H1 (cell line): ENCODE measurements at places on chromosomes 1 and 21. TPM values are rescaled to one million over a fixed set of nuclear protein-coding genes. Genes with fewer than 3 reads are reported as not detected.

DNA sequence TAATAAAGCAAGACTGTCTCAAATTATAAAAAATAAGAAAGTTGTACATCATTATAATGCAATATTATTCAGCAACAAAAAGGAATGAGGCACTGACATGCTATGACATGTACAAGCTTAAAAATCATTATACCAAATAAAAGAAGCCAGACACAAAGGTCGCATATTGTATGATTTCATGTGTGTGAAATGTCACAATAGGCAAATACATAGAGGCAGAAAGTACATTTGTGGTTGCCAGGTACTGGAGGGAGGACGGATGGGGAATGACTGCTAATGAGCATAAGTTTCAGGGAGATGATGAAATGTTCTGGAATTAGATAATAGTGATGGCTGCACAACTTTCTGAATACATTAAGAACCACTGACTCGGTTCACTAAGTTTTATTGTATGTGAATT, 73.6 kb upstream of the NBPF3 start:
- H3K4me3 ChIP-seq: no peak overlapping the region
- no peak overlapping the region for H3K27ac ChIP-seq
- H3K36me3 ChIP-seq: no peaks in the 10 kb centered on the region
- DNase-seq: no peak
- no peaks in the 10 kb centered on the region for H3K27me3 ChIP-seq
- no peaks in the 10 kb centered on the region for H3K4me1 ChIP-seq

DNA sequence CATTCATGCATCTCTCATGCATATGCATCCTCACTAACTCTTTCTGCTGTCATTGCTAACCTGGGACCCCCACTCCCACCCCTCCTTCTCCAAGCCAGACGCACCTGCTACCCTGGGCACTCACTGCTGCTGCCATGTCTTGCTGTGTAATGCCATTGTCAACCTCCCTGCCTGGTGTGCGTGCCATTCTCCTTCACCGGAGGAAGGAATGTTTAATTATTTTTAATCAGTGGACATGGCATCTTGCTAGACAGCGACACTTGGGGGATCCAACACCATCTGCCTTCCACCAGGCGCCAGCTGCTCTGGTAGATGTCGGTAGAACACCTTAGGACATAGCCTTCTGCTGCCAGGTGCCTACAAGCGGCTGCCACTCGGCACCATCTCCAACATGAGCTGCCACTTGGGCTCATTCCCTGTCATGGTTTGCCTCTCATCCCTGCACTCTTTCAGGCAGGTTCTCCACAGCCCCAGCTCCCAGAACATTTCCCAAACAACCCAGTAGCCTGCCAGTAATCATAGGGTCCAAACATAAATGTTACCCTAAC, 306.9 kb downstream of the TTLL7 start:
- peak overlapping the region; percentile 17; the same call in 1 of the 2 replicates for H3K4me3 ChIP-seq
- DNase-seq: no peak
- H3K27ac ChIP-seq: peak overlapping the region; percentile 61; the same call in 1 of the 2 replicates
- H3K36me3 ChIP-seq: no peaks in the 10 kb centered on the region

DNA sequence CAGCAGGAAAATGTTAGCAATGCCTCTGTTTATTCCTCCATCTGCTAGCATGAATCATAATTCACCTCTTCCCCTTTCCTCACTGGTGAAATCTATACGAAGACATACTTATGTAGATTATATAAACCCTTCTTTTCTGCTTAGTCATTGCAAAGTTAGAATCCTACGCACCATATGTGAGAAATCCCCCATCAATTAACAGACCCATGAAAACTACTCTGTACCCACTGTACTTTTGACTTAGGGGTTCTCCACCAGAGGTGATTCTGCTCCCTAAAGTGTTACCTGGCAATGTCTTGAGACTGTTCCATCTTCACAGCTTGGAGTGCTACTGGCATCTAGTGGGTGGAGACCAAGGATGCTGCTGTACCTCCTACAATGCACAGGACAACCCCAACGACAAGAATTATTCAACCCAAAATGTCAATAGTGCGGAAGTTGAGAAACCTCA, 49.6 kb upstream of the KCTD3 start:
- H3K27ac ChIP-seq: no peak overlapping the region
- no peak for DNase-seq
- no peaks in the 10 kb centered on the region for H3K36me3 ChIP-seq
- no peaks in the 10 kb centered on the region for H3K27me3 ChIP-seq

GRCh38 chr1:6495041-6495441, 3.6 kb upstream of the PLEKHG5 start:
- H3K4me3 ChIP-seq: no peak overlapping the region
- H3K27me3 ChIP-seq: peaks cover 17% of the 10 kb centered on the region
- DNase-seq: no peak
- no peaks in the 10 kb centered on the region for H3K36me3 ChIP-seq
- H3K27ac ChIP-seq: no peak overlapping the region
- H3K4me1 ChIP-seq: peaks cover 27% of the 10 kb centered on the region

GRCh38 chr1:91637539-91637994, 136.9 kb downstream of the CDC7 start:
- no peaks in the 10 kb centered on the region for H3K36me3 ChIP-seq
- H3K27me3 ChIP-seq: no peaks in the 10 kb centered on the region
- H3K4me1 ChIP-seq: no peaks in the 10 kb centered on the region
- H3K27ac ChIP-seq: no peak overlapping the region
- DNase-seq: no peak
- no peak overlapping the region for H3K4me3 ChIP-seq

DNA sequence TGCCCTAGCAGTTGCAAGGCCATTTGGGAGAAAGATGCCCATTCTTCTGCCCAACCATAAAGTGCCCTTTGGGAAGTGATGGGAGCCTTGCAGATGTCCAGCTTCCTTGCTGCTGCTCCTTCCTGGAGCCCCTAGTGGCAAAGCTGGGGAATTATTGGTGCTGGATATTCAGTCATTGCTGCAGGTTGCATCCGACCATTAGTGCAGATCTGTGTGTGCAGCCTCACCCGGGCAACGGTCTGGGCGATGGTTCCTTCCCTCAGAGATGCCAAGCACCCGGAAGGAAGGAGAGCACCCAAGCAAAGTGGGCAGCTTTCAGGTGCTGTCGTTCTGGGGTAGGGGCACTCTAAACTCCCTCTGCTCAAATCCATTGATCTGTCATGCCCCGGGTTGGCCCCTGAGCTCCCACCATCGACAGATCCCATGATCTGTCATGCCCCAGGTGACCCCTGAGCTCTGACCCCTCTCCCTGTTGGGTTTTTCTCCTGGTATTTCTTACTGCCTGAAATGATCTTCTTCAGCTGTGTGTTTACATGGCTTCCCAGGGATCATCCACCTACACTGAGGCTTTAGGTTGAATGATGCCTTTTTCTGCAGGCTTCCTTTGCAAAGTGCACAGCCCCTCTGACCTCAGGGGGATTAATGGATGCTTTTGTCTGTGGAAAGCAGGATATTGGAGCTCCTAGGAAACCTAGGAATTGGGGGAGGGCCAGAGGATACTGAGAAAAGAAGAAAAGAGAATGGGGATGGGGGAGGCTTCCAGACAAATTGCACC, 467.5 kb downstream of the PTPRU start:
- no peak overlapping the region for H3K27ac ChIP-seq
- DNase-seq: peak; percentile 61
- no peak overlapping the region for H3K4me3 ChIP-seq

GRCh38 chr1:222653178-222653827, 35.4 kb downstream of the MIA3 start:
- no peak overlapping the region for H3K27ac ChIP-seq
- DNase-seq: no peak
- no peaks in the 10 kb centered on the region for H3K27me3 ChIP-seq

GRCh38 chr1:154346276-154346917, 21.1 kb downstream of the ATP8B2 start:
- DNase-seq: no peak
- H3K4me3 ChIP-seq: no peak overlapping the region
- peaks cover 28% of the 10 kb centered on the region for H3K36me3 ChIP-seq
- H3K4me1 ChIP-seq: no peaks in the 10 kb centered on the region
- no peaks in the 10 kb centered on the region for H3K27me3 ChIP-seq

DNA sequence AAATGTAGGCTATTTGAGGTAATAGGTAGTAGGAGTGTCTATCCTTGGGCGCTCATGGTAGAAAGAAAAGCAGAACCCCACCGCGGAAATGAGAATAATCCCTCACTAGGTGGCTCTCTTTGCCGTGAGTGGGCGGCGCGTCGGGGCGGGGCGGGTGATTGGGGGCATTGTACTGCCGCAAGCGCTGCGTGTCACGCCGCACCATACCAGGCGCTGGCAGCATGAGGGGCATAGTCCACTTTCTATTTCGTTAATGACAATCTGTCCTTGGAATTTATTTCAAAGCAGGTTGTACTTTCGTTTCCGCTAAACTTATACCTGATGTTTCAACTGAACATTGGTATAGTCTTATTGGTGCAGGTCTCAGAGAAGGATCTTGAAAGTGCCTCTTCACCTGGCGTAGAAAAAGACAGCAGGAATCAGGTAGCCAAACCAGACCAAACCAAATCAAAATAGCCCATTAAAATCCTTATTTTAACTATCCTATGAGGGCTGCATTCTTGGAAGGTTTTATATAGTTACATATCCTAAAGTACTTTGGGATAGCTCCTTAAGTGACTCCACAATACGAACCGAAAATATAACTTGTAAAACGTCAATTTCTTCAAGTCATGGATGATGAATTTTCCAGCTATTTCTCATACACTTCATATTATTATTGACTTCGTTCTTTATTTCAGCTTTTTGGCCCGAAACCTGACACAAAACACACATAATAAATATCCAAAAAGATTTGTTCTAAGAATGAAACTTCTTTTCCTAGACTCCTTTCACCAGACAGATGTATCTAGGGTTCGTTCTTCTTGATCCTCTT, 1.9 kb upstream of the SMG7 start:
- no peak for DNase-seq
- H3K36me3 ChIP-seq: no peaks in the 10 kb centered on the region
- H3K4me1 ChIP-seq: peaks cover 2% of the 10 kb centered on the region; the same call in 1 of the 2 replicates
- peak overlapping the region; percentile 99; the same call in 1 of the 2 replicates for H3K27ac ChIP-seq

GRCh38 chr1:203288400-203288799, 16.9 kb upstream of the BTG2 start:
- H3K27ac ChIP-seq: no peak overlapping the region
- H3K36me3 ChIP-seq: no peaks in the 10 kb centered on the region

- no peak for DNase-seq
- H3K27me3 ChIP-seq: peaks cover 2% of the 10 kb centered on the region; the same call in 1 of the 2 replicates
- no peak overlapping the region for H3K27ac ChIP-seq
- H3K4me3 ChIP-seq: no peak overlapping the region
- H3K4me1 ChIP-seq: no peaks in the 10 kb centered on the region
- H3K36me3 ChIP-seq: no peaks in the 10 kb centered on the region
Measured at GRCh38 chr1:181448461-181448860, 34.9 kb upstream of the CACNA1E start.

GRCh38 chr1:80258659-80259058, 1252.1 kb upstream of the ADGRL4 start:
- no peak for DNase-seq
- H3K36me3 ChIP-seq: no peaks in the 10 kb centered on the region
- no peak overlapping the region for H3K4me3 ChIP-seq
- H3K4me1 ChIP-seq: no peaks in the 10 kb centered on the region

- H3K27me3 ChIP-seq: no peaks in the 10 kb centered on the region
- no peak overlapping the region for H3K27ac ChIP-seq
- no peaks in the 10 kb centered on the region for H3K4me1 ChIP-seq
- no peaks in the 10 kb centered on the region for H3K36me3 ChIP-seq
Measured at GRCh38 chr1:229180161-229180560, 90.8 kb upstream of the RAB4A start.

- DNase-seq: no peak
- H3K27me3 ChIP-seq: no peaks in the 10 kb centered on the region
- peaks cover 11% of the 10 kb centered on the region; the same call in 1 of the 2 replicates for H3K4me1 ChIP-seq
- H3K27ac ChIP-seq: no peak overlapping the region
Measured at GRCh38 chr21:46605767-46606426, 1.0 kb upstream of the S100B start.

DNA sequence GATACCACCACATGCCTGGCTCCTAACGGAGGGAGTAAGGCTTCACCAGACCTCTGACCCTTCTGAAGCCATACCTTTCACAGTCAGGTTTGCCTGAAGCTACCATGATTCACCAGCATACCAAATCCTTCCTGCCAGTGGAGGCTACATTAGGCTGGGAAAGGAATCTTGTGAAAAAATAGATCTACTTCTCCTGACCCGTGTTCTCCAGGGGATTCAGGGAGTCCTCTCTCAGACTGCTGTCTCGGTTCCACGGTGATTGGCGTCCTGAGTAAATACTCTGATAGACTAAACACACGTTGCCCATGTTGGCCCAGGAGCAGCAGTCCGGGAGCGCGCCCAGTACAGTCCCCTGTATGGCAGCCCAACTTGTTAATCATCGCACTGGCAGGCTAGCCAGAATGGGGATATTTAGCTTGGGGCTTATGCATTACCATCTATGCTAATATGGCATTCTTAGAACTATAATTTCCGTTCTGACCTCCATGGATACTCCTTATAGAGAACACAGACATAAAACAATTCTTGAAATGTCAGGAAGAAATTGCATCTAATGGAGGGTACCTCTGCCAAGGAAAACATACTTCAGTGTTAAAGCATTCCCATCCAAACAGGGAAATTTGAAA, 173.2 kb downstream of the ROR1 start:
- H3K27ac ChIP-seq: no peak overlapping the region
- peaks cover 14% of the 10 kb centered on the region for H3K4me1 ChIP-seq
- DNase-seq: no peak
- no peaks in the 10 kb centered on the region for H3K27me3 ChIP-seq
- no peak overlapping the region for H3K4me3 ChIP-seq

DNA sequence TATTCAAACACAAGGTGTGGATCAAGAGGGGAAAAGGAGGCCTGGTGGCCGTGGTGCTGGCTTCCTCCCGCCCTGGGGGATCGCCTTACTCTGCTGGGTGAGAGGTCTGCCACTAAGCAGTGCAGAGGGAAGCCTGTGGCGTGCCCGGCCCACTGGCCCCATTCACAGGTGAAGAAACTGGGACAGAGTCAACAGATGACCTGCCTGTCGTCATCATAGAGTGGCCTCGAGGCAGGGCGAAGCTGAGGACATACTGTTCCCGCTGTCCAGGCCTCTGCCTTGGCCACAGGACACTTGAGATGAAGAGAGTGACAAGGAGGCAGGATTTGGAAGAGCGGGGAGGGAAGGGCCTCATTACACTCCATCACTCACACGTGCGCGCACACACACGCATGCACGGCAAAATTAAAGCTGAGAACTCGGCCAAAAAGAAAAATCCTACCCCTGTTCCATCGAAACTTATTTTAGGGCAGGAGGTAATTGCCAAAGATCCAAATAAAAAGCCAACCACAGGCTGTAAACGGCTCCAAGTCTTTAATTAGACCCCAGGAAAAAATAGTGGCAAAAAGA, 50.5 kb downstream of the CASZ1 start:
- no peaks in the 10 kb centered on the region for H3K27me3 ChIP-seq
- no peaks in the 10 kb centered on the region for H3K36me3 ChIP-seq
- no peaks in the 10 kb centered on the region for H3K4me1 ChIP-seq
- DNase-seq: no peak
- no peak overlapping the region for H3K4me3 ChIP-seq

- peaks cover 12% of the 10 kb centered on the region; the same call in 1 of the 2 replicates for H3K36me3 ChIP-seq
- H3K4me3 ChIP-seq: no peak overlapping the region
- no peaks in the 10 kb centered on the region for H3K4me1 ChIP-seq
- H3K27ac ChIP-seq: no peak overlapping the region
Measured at GRCh38 chr1:64161357-64161941, 42.0 kb upstream of the UBE2U start.

- no peaks in the 10 kb centered on the region for H3K27me3 ChIP-seq
- no peaks in the 10 kb centered on the region for H3K4me1 ChIP-seq
- no peak overlapping the region for H3K27ac ChIP-seq
- no peak overlapping the region for H3K4me3 ChIP-seq
Measured at GRCh38 chr1:234926559-234927311, 201.9 kb downstream of the TOMM20 start.

The PADI3 gene
- total RNA-seq: 0.37 and 0.44 TPM in 2 replicates

The RGS1 gene
- total RNA-seq: not detected in 2 replicates

The LENEP gene
- total RNA-seq: 1.2 and 1.3 TPM in 2 replicates

The PDPN gene
- 169 and 182 TPM in 2 replicates for total RNA-seq

The RGS13 gene
- total RNA-seq: not detected in 2 replicates

The SPRR2A gene
- total RNA-seq: not detected in 2 replicates

The RPTN gene
- not detected in 2 replicates for total RNA-seq

The PROK1 gene
- total RNA-seq: not detected in 2 replicates

The ERICH3 gene
- not detected in 2 replicates for total RNA-seq
